ENCODE measurements at places on chromosomes 3 and 15. TPM values are rescaled to one million over a fixed set of nuclear protein-coding genes. Genes with fewer than 3 reads are reported as not detected.

DNA sequence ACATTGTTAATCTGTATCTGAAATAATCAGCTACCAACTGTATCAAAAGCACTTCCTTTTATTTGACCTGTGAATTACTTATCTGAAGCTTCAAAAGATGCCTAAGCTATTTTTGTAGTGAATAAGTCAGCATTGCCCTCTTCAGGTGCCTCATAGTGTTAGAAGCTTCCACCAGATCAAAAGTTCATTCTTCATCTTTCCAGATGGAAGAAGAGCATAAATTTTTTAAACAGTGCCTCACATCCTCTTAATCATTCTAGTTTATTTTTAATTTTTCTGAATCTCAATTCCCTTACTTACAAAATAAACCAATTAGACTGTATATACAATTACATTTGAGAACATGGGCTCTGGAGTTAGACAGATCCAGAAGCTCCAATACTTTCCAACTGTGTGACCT lies 65.0 kb downstream of the MYO5A start:
- no peak for DNase-seq

Gene SI
- polyA plus RNA-seq: not detected

Gene ACSBG1
- polyA plus RNA-seq: 1.1 TPM

Gene TMEM207
- polyA plus RNA-seq: 17.3 TPM

GRCh38 chr15:31497838-31498237 lies 171.2 kb downstream of the KLF13 start:
- DNase-seq: no peak

DNA sequence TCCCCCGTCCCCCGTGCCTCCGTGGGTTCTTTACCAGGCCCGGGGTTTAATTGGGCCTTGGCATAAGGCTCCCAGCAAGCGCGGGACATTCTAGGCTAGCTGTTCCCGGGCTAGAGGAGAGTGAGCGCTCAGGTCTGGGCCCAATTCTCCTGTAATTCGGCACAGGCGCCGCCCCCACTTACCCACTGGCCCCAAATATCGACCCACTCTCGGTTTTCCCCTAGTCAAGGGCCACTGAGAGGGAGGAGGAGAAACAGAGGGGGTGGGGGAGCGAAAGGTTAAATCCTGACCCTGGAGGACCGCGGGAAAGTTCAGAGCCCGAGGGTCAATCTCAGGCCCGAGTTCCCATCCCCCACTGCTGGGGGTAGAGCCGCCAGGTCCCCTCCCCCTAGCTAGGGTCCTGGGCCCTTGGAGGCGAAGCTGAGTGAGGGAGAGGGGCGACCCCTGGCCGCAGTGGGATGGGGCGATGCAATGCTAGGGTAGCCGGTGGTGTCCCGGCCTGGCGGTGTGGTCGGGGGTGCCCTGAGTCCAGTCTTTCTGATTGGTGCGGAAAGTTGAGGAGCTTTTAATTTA lies 8.5 kb upstream of the ONECUT1 start:
- no peak for DNase-seq

- no peak for DNase-seq
These were observed 19.0 kb downstream of the TBC1D2B start for GRCh38 chr15:78058401-78058935.

DNA sequence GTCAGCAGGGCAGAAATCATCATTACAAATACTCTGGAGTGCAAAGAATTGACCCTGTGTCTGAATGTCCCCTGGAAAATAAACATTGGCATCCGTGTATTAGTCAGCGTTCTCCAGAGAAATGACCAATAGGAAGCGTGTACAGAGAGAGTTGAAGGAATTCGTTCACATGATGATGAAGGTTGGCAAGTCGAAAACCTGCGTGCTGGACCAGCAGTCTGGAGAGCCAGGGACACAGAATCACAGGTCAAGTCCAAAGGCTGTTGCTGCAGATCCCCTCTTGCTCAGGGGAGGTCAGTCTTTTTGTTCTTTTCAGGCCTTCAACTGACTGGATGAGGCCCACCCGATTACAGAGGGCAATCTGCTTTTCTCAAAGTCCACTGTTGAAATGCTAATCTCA lies 16.6 kb downstream of the GP9 start:
- no peak for DNase-seq

DNA sequence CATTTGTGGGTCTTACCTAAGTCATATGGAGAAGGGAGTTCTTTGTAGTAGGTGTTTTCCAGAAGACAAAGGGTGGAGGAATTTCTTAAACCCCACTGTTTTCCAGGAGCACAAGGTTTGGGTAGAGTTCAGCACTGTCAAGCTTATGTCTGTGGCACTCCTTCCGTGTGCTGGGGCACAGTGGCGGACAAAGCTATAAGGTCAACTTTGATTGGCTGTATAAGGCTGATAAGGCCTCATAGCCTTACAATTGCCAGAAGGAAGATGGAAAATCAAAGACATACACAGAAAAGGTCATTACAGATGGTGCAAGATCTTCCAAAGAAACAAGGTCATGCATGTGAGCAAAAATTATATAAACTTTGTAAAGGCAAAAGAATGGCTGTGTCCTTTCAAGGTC lies 3.5 kb upstream of the LYSMD4 start:
- DNase-seq: no peak

GRCh38 chr3:190382082-190382481 lies 5.9 kb upstream of the CLDN16 start:
- DNase-seq: no peak

GRCh38 chr3:66661628-66662027 lies 160.8 kb upstream of the LRIG1 start:
- no peak for DNase-seq

DNA sequence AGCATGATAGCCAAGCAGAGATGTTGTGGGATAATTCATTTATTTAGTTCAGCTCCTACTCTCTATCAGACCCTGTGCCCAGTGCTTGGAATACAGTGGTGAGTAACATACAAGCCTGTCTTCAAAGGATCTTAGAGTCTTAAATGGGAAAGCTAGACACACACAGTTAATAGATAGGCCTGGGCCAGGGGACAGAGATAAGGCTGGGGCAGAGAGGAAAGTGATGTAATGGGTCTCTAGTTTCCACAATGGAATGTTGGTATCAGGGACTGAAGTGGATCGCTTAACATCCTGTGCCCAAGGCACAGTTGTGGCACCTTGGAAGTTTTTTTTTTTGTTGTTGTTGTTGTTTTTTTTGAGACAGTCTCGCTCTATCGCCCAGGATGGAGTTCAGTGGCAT lies 79.9 kb upstream of the POLG start:
- DNase-seq: no peak

GRCh38 chr3:40593351-40593750 lies 68.6 kb downstream of the ZNF621 start:
- DNase-seq: no peak

- no peak for DNase-seq
These were observed 76.9 kb downstream of the UBP1 start for GRCh38 chr3:33363113-33363800.

DNA sequence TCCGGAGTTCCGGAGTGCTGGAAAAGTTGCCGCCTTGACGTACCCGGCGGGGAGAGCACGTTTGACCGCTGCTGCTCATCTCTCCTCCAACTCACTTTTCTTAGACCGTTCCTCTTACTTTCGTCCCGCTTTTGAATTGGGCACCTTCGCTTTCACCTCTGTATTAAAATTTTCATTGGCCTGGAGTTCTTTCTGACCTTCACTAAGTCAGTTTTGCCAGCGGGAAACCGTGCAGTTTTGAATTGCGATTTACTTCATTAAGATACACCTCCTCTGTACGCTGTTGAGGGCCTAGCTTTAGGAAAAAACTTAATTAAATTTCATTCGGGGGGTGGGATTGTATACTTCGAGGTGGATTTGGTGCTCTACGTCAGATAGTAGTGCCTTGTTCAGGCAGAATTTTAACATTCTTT lies 1.3 kb downstream of the GMPS start:
- peak; percentile 34 for DNase-seq
